Upper lobe of right lung (tissue), 1 donor: ENCODE measurements at places on chromosomes 3 and 15.

DNA sequence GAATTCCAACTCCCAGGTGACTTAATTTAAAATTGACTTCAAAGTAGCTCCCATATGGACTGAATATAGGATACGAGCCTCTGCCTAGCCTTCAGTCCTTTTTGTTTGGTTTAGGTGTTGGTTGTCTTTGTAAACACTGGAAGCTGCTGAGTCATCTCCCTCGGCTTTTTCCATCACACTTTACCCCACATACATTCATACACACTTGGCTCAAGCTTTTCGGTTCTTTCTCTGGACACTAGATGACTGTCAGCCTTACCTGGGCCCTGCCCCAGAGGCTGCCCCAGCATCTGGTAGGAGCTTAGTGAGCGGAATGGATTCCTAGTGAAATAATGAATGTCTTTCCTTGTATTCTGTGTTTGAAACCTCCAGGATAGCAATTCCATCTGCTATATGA is 201.5 kb upstream of the IL12A start:
- DNase-seq, result no peak

- peak; percentile 64 for DNase-seq
Measured at GRCh38 chr15:52805351-52806283, 15.5 kb upstream of the ONECUT1 start.

- DNase-seq, result no peak
Measured at GRCh38 chr3:118734664-118735063, 300.0 kb downstream of the IGSF11 start.

DNA sequence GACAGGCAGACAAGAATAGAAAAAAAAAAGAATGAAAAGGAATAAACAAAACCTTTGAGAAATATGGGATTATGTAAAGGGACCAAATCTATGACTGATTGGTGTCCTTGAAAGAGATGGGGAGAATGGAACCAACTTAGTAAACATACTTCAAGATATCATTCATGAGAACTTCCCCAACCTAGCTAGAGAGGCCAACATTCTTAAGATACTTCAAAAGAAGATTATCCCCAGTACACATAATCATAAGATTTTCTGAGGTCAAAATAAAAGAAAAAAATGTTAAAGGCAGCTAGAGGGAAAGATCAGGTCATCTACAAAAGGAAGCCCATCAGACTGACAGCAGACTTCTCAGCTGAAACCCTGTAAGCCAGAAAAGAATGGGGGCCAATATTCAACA is 91.4 kb upstream of the PSMD6 start:
- no peak for DNase-seq

- DNase-seq, result no peak
Measured at GRCh38 chr3:54322354-54322753, 200.0 kb downstream of the CACNA2D3 start.
